ENCODE measurements at places on chromosomes 2 and 18.

DNA sequence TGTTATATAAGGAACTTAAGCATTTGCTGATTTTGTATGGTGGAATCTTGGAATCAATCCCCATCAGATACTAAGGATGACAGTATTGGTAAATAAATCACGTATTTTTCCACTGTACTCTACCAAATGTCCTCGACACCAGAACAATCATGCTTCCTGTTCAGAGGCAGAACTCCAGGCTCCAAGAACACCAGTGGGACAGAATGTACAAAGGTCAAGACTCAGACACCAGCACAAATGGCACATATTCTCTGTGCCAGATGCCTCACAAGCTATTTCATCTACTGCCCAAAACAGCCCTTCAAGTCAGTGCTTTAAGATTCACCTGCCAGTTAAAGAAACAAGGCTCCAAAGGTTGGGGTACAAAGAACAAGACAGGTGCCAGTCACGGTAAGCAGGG, 420.5 kb downstream of the STK39 start:
- no peak for DNase-seq

DNA sequence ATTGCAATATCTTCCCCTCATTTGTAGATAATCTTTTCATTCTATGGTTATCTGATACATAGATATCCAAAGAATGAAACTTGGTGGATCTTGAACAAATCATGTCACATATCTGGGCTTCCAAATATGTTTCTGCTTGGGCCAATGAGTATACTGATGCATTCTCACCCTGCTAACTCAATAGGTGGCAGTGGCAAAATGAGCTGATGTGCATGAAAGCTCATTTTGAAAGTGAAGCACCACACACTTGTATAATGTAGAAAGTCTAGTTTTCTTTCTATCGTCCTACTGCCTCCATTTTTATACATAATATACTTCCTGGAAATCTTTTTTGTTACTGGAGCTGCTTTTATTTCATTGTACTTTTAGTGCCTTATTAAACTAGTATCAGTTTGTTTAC, 208.2 kb downstream of the PRKCE start:
- DNase-seq: no peak

GRCh38 chr2:55985406-55985805, 61.8 kb upstream of the EFEMP1 start:
- no peak for DNase-seq

- DNase-seq: no peak
Observed at GRCh38 chr18:9354256-9354655, 19.7 kb downstream of the TWSG1 start.

DNA sequence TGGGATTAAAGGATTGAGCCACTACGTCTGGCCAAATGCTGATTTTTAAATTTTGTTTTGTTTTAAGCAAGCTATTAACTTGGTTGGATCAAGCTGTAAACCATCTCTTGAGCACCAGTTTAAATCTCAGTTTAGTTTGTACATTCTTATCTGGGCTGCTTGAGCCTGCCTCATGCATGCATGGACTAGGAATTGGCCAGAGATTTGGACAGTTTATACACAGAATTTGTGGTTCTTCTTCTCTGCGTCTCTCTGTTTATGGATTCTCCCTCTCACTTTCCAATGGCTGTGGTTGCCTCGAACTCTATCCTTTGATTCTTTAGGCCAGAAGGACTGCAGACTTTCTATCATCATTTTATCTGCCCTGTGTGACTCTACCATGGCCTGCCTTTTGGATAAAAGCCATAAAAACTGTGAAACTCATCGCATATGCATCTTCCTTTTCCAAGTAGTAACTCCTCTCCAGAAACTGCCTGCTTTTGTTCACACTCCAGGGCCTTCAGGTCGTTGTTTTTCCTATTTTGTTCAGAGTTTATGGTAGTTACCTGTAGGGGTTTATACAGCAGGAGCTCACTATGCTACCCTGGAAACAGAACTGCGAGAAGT, 32.5 kb upstream of the PLB1 start:
- no peak for DNase-seq

DNA sequence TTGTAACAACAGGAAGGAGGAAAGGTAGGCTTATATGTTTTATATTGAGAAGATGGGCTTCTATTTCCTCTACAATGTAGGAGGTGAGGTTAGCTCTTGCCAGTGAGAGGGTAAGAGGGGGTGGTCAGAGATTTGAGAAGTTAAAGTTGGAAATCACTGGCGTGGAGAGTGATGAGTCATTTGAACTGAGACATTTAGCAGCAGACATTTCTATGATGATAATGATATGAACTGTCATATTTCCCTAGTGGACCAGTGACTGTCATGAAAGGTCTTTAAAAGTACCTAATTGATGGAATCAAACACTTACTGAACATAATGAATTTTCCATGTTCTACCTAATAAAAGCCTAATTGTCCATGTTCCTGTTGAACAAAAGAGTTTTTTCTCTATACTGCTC, 126.1 kb downstream of the FAM161A start:
- no peak for DNase-seq
